GM19239 (cell line): ENCODE measurements at places on chromosomes 6 and 20.

DNA sequence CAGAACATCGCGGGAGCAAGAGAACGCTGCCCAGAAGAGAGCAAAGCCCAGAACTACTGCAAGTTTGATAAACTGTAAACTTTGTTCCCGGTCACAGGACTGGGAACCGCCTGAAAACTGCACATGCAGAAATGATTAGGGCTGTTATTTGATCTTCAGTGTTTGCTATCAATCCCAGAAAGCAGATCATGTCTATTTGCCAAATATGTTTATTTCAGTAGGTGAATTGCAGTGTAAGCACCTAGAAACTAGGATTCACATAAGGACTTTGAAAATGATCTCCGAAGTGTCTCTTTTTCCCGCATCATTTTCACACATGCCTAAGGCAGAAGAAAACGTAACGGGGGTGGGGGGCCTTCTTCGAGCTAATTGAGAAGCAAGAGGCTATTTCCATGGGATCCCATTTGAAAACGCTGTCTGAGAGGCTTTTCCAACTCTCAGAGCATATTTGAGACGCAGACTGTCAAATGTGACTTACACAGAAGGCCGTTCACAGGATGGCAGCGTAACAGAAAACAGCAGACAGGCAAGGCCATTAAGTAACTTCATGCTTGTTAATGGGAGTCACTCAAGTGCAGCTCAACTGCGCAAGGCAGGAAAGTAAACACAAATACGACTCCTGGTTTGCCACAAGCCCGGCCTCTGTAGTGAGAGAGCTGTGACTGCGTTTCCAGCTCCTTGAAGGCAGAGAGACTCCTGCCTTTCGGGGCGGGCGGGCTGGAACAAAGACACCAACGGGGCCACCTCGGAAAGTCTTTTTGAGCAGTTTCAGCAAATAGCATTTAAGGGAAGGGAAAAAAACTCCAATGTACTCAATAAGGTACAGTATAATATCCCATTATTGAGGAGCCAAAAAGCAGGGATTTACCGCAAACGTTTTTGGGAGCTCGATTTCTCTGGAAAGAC is 144.7 kb upstream of the ZNF217 start:
- no peak for DNase-seq

- no peak for DNase-seq
These were observed 3.9 kb upstream of the ARHGAP18 start for GRCh38 chr6:129713806-129714333.

GRCh38 chr6:33875696-33876095 is 71.9 kb upstream of the MLN start:
- no peak for DNase-seq

DNA sequence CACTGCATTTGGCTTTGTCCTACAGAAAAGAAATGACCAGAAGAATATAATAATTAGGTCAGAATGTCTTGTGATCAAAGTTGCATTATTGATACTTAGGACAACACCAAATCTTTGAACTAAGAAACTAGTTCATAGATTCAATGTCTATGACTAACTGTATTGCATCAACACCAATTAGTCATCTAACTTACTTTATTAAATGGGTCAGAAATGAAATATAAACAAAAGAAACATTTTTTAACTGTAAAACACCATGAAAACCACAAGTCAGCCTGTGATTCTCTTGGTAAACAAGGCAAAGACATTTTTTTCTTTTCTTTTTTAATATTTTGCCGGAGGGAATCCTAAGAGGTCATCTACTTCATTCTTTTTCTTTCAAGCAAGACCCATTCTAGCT is 114.1 kb upstream of the HDDC2 start:
- DNase-seq: no peak

GRCh38 chr6:44169154-44169553 is 10.5 kb downstream of the CAPN11 start:
- no peak for DNase-seq

DNA sequence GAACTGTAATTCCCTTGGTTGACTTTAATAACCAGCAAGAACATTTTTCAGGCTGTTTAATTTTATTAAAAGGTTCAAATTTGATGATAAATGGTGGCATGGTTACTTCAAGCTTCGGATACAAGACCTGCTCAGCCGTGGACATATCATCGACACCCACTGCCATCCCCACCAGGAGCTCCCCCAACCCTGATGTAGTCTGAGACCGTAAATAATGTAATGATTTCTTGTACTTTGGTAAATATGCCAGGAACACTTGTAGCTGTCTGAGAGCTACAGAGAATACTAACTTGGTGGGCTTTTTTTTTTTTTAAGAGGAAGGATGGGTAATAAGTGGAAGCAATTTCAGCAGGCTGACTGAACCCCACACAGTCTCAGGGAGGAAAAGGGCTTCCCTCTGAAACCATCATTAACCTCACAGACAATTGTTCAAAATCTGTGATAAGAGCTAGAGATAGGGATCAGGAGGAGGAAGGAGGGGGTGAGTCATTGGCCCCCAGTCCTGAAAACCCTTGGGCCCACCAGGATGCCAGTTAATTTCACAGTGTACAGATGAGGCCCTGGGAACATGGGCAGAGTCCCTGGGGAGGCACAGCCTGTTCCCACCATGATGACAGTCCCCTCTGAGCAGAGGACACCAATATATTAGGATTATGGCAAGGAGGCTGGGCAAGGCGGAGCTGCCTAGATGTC is 56.0 kb downstream of the APCDD1L start:
- DNase-seq: no peak

GRCh38 chr6:129643176-129643575 is 66.8 kb downstream of the ARHGAP18 start:
- no peak for DNase-seq

DNA sequence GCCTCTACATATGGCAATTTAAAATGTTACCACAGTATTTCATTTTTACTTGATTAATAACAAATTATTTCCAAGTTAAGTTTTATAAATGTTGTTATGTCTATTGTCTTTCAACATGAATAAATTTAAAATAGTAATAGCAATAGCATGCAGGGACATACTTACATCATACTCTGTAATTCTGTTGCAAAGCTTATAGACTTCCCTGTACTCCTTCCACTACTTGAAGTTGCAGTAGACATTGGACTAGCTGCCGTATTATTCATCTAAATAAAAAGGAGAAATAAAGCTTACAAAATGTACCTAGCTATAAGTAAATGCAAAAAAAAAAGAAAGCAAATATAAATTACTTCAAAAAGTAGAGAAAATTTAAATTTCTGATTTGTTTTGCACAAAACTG is 12.7 kb downstream of the SUPT3H start:
- DNase-seq: no peak

DNA sequence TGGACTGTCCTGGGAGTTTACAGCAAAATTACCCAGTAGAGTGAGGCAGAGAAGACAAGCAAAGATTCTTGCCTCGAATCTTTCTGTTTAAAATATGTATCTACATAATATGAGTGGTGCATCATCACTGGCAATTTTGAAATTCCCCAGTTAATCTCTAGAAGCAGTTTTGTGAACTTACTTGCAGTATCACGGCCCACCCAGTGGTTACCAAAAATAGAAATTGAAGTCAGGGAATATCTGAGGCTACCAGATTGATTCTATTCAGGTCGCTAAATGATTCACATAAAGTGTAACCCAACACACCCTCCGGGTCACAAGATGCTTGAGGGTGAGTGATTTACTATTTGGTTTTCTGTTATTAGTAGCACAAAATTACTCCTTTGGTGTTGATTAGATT is 111.9 kb downstream of the PPP1R14C start:
- no peak for DNase-seq

GRCh38 chr20:62695448-62696414 is 12.9 kb upstream of the NTSR1 start:
- DNase-seq: no peak

DNA sequence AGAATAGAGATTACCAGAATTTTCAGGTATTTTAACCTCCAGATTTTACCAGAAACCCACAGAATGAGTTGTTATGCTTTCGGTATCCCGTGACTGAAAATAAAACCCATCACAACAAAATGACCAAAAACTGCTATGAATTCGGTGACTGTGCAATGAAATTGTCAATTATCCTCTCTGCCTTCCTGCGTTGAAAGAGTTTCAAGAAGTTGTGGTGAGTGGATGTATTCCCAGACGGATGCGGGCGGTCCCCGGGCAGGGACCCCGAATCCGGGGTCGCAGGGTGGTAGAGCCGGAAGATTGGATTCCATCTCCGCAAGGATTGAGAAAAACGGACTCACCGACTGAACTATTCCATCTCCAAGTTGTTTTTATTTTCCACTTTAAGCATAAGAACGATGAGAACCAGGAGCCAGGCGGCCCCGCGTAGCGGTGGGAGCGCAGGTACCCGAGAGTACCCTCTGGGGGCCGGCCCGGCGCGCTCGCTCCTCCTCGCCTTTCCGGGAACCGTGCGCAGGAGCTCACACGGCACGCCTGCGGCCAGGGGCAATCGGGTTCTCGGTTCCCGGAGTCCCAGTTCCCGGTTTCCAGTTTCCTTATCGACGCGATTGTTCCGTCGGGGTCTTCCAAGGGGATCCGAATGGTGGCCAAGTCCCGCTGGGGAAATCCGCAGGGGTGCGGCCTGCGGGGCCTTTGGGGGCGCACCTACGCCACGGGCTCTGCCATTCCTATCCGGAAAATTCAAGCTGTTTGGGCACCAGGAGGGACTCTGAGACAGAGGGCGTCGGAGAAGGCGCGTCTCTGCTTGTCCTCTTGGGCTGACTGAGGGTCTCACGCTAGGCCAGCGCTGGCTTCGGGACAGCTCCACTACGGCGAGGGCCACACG is 104.9 kb upstream of the PRDM1 start:
- DNase-seq: no peak

DNA sequence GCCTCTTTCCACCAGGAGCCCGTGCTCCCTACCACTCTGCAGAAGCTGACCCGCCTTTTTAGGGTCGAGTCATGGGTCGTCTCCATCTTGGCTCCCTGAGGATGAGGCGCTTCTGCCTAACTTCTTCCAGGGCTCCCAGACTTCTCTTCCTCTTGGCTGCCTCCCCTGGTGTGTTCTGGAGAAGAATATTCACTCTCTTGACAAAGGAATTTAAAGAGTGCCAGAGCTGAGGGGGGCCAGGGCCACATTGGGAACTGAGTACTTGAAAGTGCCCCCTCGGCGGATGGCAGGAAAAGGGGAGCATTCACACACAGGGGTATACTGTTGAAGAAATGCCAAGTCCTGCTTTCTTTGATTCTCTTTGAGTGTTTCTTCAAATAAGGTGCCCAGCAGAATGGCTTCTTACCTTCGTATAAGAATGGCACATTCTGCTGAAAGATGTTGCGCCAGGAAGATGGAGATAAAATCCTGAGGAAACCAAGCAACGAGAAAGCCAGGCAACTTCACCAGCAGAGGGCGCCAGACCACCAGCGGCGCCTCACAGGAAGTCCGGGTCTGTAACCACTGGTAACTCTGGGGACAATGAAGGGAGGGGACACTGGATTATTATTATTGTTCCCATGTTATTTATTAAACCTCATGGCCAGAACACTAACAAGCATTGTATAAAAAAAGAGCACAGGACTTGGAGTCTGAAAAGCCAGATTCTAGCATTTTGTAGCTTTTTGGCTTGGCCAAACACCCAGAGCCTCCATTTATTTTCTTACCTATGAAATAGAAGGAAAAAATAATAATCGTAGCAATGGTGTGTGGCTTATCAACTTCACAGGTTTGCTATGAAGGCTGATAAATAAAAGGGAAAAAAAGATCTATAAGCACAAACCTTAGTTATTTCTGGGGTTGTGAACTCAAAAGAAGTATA is 176.7 kb downstream of the HACE1 start:
- peak; percentile 50 for DNase-seq

DNA sequence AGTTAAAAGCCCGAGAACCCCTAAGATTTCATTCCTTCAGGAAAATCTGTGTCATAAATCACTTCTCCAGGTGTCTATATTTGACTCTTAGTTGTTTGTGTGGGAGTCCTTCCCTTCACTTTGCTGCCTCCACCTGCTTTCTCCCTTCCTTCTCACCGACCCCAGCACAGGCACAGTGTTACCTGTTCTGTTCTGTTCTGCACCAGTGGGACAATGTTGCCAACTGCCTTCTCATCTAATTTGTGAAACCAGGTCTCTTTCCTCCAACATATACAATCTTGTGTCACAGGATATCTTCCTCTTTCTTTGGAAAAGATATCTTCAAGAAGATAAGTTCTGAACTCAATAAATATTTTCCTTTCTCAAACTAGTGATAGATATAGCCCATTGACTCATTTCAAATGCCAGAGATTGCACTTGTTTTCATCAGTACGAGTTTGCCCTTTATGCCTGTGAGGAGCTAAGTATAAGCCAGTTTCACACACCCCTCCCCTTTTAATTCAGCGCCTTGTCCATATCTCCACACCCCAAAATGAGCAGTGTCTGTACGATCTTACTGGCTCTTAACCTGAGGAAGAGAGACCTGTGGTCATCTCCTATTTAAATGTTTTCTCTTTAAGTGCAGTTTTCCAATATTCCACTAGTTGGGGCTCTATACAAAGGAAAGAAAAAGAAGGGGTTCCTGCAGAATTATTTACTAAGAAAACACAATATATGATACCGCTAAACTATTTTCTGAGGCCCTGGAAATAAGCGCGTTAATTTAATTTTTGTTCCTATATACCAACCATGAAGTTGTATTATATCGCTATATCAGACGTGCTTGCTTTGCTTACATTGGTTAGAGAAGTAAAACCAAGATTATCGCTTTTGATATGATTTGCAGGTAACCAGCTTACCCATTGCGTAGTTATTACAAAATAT is 81.6 kb upstream of the PREP start:
- DNase-seq: no peak

GRCh38 chr20:37302981-37303380 is 13.5 kb downstream of the MANBAL start:
- DNase-seq: no peak

DNA sequence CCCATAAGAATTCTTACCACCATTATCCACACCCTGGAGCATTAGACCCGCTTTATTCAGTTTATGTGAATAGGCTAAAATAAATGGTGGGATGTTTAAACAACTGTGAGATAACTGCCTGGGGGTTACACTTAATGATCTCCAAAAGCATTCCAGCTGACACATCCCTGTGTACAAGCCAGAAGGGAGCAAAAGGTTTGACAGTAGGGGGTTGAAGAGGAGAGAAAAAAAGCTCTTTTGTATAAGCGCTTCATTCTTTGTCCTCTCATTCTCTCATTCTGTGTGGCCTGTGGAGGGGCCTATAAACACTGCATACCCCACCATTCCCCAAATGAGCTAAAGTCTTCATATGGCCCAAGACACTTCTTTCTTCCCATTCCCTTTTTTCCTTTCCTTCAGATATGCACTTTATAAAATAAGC is 30.8 kb upstream of the COL21A1 start:
- no peak for DNase-seq

GRCh38 chr6:46103441-46104115 is 26.2 kb upstream of the ENPP4 start:
- DNase-seq: no peak

GRCh38 chr6:49692534-49692933 is 20.8 kb downstream of the CRISP2 start:
- DNase-seq: no peak

- no peak for DNase-seq
These were observed 8.4 kb downstream of the PAX1 start for GRCh38 chr20:21713901-21714296.
